ENCODE measurements at places on chromosomes 12 and 14.

- peaks cover 48% of the 10 kb centered on the region for H3K4me1 ChIP-seq
- H3K27me3 ChIP-seq = no peaks in the 10 kb centered on the region
- H3K4me3 ChIP-seq = no peak overlapping the region
- no peaks in the 10 kb centered on the region for H3K36me3 ChIP-seq
These were observed 2.2 kb downstream of the CERS5 start for GRCh38 chr12:50164963-50165362.

- peaks cover 81% of the 10 kb centered on the region for H3K4me1 ChIP-seq
- H3K27ac ChIP-seq = peak overlapping the region; percentile 68
- H3K36me3 ChIP-seq = no peaks in the 10 kb centered on the region
- DNase-seq = no peak
- H3K27me3 ChIP-seq = no peaks in the 10 kb centered on the region
- no peak overlapping the region for H3K4me3 ChIP-seq
These were observed 192.2 kb downstream of the TMTC3 start for GRCh38 chr12:88334271-88334670.

- DNase-seq = no peak
- no peak overlapping the region for H3K4me3 ChIP-seq
- H3K27me3 ChIP-seq = no peaks in the 10 kb centered on the region
These were observed 25.5 kb downstream of the SLC17A8 start for GRCh38 chr12:100382338-100382737.

- no peak for DNase-seq
- no peaks in the 10 kb centered on the region for H3K36me3 ChIP-seq
- no peaks in the 10 kb centered on the region for H3K4me1 ChIP-seq
- H3K4me3 ChIP-seq = no peak overlapping the region
- no peak overlapping the region for H3K27ac ChIP-seq
- H3K27me3 ChIP-seq = no peaks in the 10 kb centered on the region
These were observed 17.2 kb upstream of the POC1B start for GRCh38 chr12:89542912-89543592.

GRCh38 chr14:106269029-106269428 is 742.6 kb downstream of the TMEM121 start:
- no peak overlapping the region for H3K4me3 ChIP-seq
- no peaks in the 10 kb centered on the region for H3K36me3 ChIP-seq
- no peaks in the 10 kb centered on the region for H3K27me3 ChIP-seq
- no peaks in the 10 kb centered on the region for H3K4me1 ChIP-seq
- DNase-seq = no peak

GRCh38 chr12:124020514-124020949 is 47.5 kb downstream of the ZNF664 start:
- no peaks in the 10 kb centered on the region for H3K36me3 ChIP-seq
- no peaks in the 10 kb centered on the region for H3K27me3 ChIP-seq
- H3K4me3 ChIP-seq = no peak overlapping the region

DNA sequence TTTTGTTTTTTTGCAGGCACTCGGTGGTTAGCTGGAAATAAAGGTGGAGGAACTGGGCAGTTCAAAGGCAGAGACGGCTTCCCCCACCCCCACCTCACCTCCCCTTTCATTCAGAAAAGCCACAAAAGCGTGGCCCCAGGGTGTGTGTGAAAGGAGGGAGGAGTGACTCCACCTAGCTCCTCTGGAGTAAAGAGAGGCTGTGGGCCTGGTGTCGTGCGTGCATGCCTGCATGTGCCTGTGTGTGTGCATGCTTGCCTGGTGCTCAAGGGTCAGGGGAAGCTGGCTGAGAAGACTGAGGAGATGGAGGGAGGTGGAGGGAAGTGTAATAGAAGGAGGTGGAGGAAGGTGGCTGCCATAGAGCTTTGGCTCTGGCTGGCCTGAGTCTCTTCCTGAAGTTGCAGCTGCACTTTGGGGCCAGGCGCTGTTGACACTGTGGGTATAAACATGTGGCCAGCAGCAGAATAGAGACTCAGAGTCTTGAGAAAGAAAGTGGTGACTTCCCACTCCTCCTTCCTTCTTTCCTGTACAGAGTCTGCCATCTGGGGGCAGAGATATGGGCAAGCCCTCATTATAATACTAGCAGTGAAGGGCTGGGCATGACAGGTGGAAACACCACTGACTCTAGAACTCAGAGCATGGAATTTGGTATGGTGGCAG is 36.9 kb upstream of the SINHCAF start:
- no peaks in the 10 kb centered on the region for H3K36me3 ChIP-seq
- H3K27ac ChIP-seq = peak overlapping the region; percentile 44
- H3K4me1 ChIP-seq = peaks cover 8% of the 10 kb centered on the region
- H3K27me3 ChIP-seq = no peaks in the 10 kb centered on the region

DNA sequence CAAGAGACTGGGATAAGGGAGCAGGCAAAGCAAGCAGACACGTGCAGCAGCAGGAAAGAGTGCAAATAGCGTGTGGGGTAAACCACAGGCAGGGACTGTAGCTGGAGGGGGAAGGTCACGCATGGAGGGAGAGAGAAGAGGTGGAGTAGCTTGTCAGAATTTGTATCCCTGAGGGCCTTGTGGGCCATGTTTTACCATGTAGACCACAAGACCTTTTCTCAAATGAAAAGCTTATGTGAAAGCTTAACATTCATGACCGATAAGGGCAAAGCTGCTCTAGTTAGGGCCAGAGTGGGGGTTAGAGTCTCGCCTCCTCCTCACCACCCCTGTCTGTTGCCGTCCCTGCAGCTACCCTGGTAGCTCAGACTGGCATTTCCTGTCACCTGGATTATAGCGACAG is 152.9 kb upstream of the E2F7 start:
- DNase-seq = no peak
- no peaks in the 10 kb centered on the region for H3K36me3 ChIP-seq
- H3K4me3 ChIP-seq = no peak overlapping the region
- no peaks in the 10 kb centered on the region for H3K27me3 ChIP-seq
- no peaks in the 10 kb centered on the region for H3K4me1 ChIP-seq
- H3K27ac ChIP-seq = no peak overlapping the region

GRCh38 chr14:44112774-44113460 is 394.2 kb downstream of the FSCB start:
- no peaks in the 10 kb centered on the region for H3K4me1 ChIP-seq
- H3K4me3 ChIP-seq = no peak overlapping the region
- H3K36me3 ChIP-seq = no peaks in the 10 kb centered on the region
- no peak overlapping the region for H3K27ac ChIP-seq
- H3K27me3 ChIP-seq = no peaks in the 10 kb centered on the region

DNA sequence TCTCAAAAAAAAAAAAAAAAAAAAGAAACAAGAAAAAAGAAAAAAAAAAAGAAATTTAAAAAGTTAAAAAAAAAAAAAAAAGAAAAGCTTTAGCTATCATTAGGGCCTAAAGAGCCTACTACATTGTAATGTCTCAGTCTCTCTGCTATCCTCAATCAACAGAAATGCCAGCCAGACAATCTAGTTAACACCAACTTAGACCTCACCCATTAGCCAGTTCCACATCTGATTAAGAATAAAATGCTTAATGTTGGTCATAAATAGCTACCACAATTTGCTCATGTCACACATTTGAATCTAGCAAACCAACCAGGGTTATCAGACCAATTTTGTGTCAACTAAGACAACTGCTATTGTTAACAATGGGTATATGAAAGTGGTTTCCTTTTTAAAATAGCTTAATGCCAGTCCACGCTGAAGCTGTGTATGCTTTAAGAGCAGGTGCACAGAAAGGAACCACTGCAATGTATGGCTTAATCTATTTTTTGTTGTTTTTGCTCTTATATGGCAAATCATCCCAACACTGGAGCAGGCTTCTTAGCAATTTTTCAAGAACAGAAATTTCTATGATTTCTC is 45.5 kb upstream of the SELPLG start:
- no peak for DNase-seq
- no peaks in the 10 kb centered on the region for H3K27me3 ChIP-seq
- peaks cover 40% of the 10 kb centered on the region for H3K36me3 ChIP-seq
- H3K27ac ChIP-seq = no peak overlapping the region
- no peaks in the 10 kb centered on the region for H3K4me1 ChIP-seq
- H3K4me3 ChIP-seq = no peak overlapping the region

- H3K36me3 ChIP-seq = no peaks in the 10 kb centered on the region
- DNase-seq = no peak
- no peak overlapping the region for H3K4me3 ChIP-seq
- no peak overlapping the region for H3K27ac ChIP-seq
These were observed 9.2 kb upstream of the COX6A1 start for GRCh38 chr12:120428597-120429229.

DNA sequence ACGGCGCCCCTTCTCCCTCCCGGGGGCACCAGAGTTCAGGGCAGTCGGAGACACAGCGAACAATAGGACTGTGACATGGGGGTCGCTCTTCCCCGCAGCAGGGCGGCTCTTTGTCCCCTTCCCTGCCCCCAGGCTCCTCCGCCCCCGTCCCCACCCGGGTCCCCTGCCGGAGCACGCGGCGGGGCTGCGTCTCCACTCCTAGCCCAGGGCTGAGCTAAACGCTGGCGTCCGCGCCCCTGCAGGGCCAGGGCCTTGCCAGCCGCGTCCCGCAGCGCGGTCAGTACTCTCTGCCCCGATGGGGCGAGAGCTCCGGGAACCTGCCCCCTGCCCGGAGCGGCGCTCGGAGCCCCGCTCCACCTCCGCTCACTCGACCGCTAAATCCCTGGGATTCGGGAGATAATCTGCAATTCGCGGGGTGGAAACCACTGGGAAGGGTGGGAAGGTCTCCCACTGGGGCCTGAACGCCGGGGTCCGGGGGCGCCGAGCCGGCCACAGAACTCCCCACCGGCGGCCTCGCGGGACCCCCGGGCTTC is 825 bp upstream of the CCDC85C start:
- H3K4me1 ChIP-seq = peaks cover 57% of the 10 kb centered on the region
- H3K36me3 ChIP-seq = no peaks in the 10 kb centered on the region
- H3K27ac ChIP-seq = peak overlapping the region; percentile 97
- H3K4me3 ChIP-seq = peak overlapping the region; percentile 97

GRCh38 chr12:80766210-80766609 is 49.5 kb downstream of the MYF5 start:
- H3K36me3 ChIP-seq = no peaks in the 10 kb centered on the region
- DNase-seq = no peak
- H3K27ac ChIP-seq = no peak overlapping the region
- H3K4me1 ChIP-seq = no peaks in the 10 kb centered on the region
- H3K27me3 ChIP-seq = no peaks in the 10 kb centered on the region

DNA sequence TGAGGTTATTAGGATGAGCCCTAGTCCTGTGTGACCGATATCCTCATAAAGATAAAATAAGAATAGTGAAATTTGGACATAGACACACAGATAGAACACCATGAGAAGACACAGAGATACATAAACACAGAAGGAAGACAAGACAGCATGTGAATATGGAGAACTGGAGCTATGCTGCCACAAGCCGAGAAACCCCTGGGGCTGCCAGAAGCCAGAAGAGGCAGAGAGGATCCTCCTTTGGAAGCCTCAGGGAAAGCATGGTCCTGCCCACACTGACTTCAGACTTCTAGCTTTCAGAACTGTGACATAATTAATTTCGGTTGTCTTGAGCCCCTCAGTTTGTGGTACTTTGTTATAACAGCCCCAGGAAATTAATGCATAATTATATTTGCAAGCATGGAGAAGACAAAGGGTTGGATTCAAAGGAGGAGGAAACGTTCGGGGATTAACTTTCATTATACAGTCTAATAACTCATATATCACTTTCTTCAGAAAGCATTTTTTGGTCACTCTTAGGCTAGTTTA is 1501.8 kb upstream of the FLRT2 start:
- DNase-seq = no peak
- no peaks in the 10 kb centered on the region for H3K4me1 ChIP-seq
- H3K27me3 ChIP-seq = no peaks in the 10 kb centered on the region

Data from esophagus squamous epithelium (tissue), 5 donors.